ENCODE measurements at places on chromosomes 7 and 10.

GRCh38 chr7:12729112-12729511 lies 41.7 kb downstream of the ARL4A start:
- no peak for DNase-seq

DNA sequence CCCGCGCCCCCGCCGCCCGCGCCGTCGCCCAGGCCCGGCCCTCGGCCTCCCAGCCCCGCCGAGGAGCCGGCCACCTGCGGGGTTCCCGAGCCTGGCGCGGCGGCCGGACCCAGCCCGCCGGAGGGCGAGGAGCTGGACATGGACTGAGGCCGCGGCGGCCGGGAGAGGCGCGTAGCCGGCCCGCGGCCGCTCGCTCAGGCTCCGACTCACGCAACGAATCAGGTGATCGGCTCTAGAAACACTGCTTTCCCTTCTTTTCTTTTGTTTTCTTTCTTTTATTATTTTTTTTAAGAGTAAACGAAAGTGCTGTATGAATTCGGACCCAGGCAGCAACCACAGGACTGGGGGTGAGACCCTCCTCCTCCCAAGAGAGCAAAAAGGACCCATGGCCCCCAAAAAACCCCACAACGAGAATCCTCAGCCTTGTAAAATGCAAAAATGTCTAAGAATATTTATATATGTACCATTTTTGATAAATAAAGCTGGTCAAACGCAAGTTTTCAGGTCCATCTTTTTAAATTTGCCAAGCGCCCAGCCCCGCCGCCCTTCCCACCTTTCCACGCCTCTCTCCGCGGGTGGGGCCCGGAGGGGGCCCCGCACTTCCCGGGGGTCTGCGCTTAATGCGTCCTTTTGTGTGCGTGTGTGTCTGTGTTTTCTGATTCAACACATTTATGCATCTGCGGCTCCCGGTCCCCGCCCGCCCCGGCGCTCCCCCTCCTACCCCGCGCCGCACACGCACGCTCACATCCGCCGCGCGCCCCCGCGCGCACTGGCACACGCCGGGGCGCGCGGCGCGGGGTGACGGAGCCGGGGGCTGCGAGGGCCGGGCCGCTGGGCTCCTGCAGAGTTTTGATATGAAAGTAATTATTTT lies 4.4 kb downstream of the UNCX start:
- DNase-seq: no peak

DNA sequence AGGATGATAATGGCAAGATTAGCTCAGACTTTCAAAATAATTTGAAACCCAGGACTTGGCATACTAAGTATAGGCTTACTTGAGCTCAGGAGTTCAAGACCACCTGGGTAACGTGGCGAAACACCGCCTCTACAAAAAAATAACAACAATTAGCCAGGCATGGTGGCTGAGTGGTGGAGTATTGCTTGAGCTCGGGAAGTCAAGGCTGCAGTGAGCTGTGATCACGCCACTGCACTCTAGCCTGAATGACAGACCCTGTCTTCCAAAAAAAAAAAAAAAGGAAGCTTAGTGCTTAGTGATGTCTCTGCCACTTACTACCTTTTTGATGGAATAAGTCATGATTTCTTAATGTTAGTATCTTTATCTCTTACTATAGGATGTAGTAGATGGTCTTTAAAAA lies 25.5 kb downstream of the RABGEF1 start:
- DNase-seq: no peak

DNA sequence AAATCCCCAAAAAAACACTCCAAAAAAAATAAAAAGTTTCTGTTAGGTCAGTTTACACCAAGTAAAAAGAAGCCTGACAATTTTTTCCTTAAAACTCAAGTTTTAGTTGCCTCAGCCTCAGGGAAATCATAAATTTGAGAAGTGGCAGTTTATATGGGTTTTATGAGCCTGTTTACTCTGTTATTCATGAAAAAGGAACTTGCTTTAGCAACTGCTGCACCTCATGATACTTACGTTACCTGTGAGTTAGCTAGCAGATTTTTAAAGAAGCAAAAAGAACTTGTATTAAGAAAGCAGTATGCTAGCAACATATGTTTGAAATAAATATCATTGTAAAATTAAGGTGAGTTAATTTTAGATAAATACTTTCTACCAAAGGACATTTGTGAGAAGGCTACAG lies 1264.5 kb upstream of the PHF14 start:
- no peak for DNase-seq

- DNase-seq: no peak
These were observed 97.2 kb upstream of the GNA12 start for GRCh38 chr7:2941216-2941859.

DNA sequence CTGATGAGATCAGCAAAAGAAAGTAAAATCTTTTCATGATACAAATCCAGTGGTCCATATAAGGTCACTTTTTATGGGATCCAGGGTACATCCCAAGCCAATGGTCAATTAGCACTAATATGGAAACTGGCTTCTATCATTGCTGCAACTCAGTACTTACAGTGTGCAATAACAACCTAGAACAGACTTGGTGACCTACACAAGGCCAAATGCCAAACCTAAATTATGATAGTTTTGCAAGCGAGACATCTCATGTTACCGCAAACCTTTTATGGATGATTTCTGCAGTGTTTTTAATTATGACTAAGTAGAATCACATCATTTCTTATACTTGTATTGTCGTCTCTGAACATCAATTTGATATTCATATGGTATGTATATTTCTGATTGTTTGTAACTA lies 583.5 kb upstream of the SEMA3D start:
- no peak for DNase-seq

Data from stimulated activated CD4-positive, alpha-beta T cell treated with anti-CD3 and anti-CD28 coated beads, Interleukin-1b, Interleukin-23, amount 100 ng/mL, for 4 hours (primary cell).